Left ventricle myocardium superior (tissue), 1 donor: ENCODE measurements at places on chromosomes 1 and 21. TPM values are rescaled to one million over a fixed set of nuclear protein-coding genes. Genes with fewer than 3 reads are reported as not detected.

DNA sequence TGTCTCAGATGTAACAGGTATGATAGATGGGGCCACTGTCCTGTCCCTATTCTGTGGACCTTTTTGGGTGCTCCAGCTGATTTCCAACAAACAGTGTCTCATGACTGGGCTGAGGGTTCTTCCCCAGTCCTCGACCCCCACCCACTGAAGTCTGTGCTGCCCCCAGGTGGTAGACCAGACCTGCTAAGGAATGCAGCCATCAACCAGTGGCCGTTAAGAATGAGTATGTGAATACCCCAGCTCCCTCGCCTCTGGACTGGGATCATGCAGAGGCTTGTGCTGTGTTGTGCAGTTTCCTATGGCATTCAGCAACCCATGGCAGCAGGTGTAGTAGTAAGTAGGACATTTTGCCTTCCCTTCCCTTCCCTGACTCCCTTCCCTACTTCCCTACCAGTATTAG lies 183.1 kb upstream of the KAZN start:
- no peak for DNase-seq

DNA sequence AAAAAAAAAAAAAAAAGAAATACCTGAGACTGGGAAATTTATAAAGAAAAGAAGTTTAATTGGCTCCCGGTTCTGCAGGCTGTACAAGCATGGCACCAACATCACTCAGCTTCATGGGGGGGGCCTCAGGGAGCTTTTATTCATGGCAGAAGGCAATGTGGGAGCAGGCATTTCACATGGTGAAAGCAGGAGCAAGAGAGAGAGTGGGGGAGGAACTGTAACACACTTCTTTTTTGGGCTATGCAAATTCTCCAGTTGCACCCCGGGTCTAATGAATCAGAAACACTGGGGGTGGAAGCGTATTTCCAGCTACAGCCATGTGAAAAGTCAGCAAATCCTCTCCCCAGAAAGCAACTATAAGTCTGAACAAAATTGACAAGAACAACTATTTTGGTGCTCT lies 11.8 kb upstream of the SOD1 start:
- DNase-seq: no peak

- no peak for DNase-seq
Measured at GRCh38 chr1:239616673-239617072, 230.3 kb downstream of the CHRM3 start.

DNA sequence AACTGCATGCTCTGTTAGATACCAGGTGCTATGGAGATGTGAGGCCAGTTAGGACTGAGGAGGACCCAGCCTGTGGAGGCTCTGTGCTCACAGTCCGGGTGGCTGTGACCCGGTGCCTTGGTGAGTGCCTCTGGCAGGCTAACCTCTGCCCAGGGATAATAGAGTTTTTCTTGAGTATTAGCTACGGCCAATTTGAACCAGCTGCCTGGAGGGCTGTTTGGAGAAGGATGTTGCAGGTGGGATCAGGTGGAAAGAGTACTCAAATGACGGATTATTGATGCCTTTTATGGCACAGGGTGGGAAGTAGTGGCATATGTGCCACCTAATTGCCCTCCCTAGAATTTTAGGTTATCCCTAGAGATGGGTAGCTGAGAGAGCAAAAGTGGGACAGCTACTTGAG lies 182.7 kb downstream of the GRIK3 start:
- no peak for DNase-seq

DNA sequence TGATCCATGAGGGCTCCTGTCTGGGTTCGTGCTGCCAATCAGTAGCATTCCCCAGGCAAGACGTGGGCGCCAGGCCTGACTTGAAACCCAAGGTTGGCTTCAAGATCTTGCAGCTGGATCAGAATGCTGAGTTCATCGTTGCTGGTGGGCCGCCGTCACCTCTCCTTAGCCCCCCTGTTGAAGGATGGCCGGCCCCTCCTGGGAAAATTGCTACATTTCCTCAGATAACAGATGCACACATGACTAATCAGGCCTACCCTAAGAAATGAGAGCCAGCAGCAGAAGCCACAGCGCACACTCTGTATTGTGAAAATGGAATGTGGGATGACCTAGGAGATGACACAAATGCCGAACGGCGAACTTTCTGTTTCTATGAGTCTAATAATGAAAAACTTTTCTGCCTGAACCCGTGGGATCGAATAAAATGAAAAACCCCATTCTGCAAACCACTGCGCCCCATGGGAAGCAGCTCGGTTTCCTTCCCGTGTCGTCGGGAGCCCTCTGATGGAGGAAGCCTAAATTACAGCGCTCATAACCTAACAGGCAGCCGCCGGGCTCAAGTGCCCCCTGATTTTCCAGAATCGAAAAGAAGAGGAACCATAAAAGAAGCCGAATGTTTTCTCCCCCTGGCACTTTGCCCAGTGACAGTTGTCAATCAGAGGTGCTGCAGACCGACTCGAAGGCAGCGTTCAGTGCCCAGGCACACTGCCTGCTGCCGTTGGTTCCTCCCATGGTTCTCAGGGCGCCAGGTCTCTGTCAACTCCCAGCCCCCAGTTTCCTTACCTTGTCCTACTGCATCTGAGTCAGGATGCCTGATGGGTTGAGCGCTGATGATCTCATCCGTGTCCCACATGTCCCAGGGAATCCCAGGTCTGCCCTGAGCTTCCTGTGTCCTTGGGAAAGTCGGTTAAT lies 38.2 kb upstream of the H6PD start:
- DNase-seq: peak; percentile 73

GRCh38 chr1:203361945-203362719 lies 11.2 kb upstream of the FMOD start:
- no peak for DNase-seq

Gene CD160
- total RNA-seq: 0.37 TPM

- no peak for DNase-seq
Measured at GRCh38 chr1:155623357-155623756, 13.3 kb downstream of the MSTO1 start.

- no peak for DNase-seq
Measured at GRCh38 chr1:43774359-43774758, 67.0 kb downstream of the ST3GAL3 start.

- DNase-seq: no peak
Measured at GRCh38 chr1:243982447-243983018, 68.5 kb upstream of the ZBTB18 start.

DNA sequence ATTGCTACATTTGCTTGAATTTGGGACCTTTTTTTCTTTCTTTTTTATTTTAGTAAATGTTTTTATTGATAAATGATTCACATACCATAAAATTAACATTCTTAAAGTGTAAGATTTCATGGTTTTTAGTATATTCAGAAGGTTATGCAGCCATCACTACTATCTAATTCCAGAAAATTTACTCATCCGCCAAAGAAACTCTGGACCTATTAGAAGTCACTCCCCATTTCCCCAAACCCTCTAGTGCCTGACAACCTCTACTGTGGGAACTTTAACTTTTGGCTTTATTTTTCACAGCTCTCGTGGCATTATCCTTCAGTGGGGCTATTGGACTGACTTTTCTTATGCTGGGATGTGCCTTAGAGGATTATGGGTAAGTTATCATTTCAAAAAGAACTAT lies 4.5 kb downstream of the LEPR start:
- no peak for DNase-seq

Gene FAM43B
- total RNA-seq: 2.5 TPM
